ENCODE measurements at places on chromosomes 16 and 17. TPM values are rescaled to one million over a fixed set of nuclear protein-coding genes. Genes with fewer than 3 reads are reported as not detected.

The CDRT4 gene
- total RNA-seq: 2.9 TPM

The CBX1 gene
- total RNA-seq: 37.6 TPM

The PYY gene
- total RNA-seq: not detected

The CCL17 gene
- 1.0 TPM for total RNA-seq

The TP53TG3 gene
- not detected for total RNA-seq

The BAIAP3 gene
- 1.6 TPM for total RNA-seq

The LPCAT2 gene
- total RNA-seq: 9.0 TPM

The CRYBA1 gene
- total RNA-seq: not detected

The PLCG2 gene
- total RNA-seq: 10.3 TPM

GRCh38 chr16:24541233-24541933 lies 2.0 kb downstream of the RBBP6 start:
- DNase-seq: no peak

GRCh38 chr17:12994341-12995074 lies 23.3 kb downstream of the ELAC2 start:
- no peak for DNase-seq

- no peak for DNase-seq
These were observed 80.9 kb upstream of the MTMR4 start for GRCh38 chr17:58595194-58595792.

DNA sequence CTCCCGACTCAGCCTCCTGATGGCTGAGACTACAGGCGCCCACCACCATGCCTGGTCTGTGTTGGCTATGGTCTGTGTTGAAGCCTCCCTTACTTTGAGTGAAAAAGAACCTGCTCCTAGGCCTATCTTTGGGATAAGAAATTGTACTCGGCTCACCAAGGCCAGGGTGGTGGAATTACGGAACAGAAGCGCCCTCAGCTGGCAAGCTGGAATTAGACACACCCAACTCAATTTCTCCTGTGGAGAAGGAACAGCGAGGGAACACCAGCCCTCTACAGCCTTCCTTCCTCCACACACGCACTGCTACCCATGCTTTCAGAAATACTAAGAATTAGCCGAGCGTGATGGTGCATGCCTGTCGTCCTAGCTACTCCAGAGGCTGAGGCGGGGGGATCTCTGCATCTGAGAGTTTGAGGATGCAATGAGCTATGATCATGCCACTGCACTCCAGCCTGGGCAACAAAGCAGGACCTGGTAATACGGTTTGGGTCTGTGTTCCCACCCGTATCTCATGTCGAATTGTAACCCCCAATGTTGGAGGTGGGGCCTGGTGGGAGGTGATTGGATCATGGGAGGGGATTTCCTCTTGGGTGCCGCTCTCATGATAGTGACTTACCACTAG lies 40.1 kb upstream of the RBBP6 start:
- DNase-seq: no peak

GRCh38 chr17:42512733-42513251 lies 23.2 kb upstream of the NAGLU start:
- no peak for DNase-seq

DNA sequence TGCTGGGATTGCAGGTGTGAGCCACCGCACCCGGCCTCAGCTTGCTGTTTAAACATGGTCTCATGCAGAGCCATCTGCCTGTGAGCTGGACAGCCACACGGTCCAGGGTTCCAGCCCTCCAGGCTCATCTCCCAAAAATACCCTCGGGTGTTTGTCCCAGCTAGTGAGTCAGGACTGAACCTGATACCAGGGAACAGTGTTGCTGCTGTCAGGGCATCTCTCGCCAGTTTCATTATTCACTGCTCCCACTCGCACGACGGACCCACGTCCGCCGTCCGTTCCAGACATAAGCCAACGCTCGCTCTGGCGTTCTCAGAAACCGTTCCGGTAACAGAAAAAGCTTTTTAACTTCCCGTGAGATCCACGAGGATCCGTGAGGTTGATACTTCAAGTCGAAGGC lies 77.6 kb downstream of the NXN start:
- no peak for DNase-seq

- DNase-seq: no peak
These were observed 132.9 kb upstream of the ANKFN1 start for GRCh38 chr17:56020369-56020768.

DNA sequence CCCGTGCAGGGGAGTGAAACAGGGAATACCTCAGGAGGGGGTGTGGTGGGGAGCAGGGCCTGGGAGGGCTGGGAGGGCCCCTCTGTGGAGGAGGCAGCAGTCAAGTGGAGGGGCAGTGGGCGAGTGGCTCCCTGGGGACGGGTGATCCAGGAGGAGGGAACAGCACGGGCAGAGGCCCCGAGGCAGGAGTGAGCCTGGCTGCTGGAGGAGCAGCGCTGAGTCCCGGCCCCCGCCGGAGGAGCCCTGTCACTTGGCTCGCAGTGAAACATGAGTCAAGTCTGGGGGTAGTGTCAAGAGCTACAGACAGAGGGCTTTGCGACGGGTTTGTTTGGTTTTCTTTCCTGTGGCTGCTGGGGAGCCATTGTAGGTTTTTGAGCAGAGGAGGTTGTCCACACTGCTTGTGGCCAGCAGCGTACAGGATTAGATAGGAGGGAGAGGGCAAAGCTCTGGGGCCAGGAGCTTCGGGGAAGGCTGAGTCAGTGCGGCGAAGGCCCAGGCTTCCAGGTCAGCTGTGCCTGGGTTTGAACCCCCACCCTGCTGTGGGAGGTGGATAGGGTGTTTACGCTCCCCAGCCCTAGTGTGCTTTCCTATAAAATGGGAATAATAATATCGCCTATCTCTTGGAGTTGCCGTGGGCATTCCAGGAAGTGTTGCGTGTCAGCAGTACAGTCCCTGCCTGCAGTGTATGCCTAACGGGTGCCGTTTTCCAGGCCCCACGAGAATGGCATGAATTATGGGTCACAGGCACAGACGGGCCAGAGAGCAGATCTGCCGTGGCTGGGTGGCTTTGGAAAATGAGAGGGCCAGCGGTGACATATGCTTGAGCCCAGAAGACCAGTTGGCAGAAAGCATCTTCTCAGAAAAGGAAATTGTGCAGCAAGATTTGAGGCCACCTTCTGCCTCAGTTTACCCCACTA lies 115.9 kb upstream of the CIBAR2 start:
- no peak for DNase-seq

DNA sequence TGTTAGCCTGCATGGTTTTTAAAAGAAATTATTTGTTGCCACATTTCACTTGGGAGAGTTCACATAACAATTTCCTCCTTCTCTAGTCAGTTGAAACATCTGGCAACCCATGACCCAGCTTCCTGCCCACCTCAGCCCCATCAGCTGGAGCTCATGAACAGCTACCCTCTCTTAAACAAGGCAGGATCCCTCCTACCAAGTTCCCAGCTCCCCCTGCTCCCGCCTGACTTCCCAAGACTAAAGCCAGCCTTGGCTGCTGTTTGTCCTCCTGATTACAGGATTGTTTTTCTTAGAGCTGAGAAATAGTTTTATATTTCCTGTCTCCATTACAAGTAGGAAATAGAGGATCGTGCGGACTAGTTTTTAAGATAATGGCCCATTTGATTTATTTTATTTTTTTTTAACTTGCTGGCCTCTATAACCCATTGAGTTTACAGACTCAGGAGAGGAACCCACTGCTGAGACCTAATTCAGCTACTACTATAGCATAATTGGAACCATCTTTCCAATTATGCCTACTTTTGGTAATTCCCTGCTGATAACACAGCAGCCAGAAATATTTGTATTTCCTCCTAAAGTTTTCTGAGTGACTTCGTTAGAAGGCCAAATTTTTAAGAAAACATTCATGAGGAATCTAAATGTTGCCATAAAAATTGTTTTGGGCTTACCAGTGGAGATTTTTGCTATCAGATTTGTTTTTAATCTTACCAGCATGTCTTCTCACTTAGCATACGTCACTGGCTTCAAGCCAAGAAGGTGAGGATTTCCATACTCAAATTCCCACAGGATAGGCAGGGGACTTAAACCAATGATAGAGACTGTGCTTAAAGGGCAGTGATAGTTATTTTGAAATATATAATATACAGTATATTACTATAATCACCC lies 90.0 kb downstream of the ELAC2 start:
- DNase-seq: peak; percentile 47

DNA sequence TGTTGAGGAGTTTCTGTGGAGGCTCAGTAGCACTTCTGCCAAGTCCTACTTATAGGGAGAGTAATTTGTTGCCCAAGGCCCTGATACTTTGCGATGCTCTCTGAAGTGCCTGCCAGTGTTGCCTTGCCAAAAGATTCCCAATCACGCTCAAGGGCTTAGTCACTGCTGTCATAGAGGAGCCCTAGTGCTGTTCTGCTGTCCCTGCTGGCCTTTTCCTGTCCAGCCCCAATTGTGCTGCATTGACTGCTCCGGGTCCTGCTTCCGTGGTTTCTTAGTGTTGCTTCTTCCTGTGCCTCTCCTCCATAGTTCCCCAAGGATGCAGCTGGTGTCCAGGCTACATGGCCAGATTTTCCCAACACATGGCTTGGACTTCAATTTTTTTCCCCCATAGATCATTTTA lies 13.9 kb downstream of the NUP93 start:
- peak; percentile 43 for DNase-seq

GRCh38 chr17:38719943-38720641 lies 10.0 kb upstream of the CISD3 start:
- DNase-seq: no peak

GRCh38 chr17:74059479-74060240 lies 143.8 kb upstream of the RPL38 start:
- no peak for DNase-seq

DNA sequence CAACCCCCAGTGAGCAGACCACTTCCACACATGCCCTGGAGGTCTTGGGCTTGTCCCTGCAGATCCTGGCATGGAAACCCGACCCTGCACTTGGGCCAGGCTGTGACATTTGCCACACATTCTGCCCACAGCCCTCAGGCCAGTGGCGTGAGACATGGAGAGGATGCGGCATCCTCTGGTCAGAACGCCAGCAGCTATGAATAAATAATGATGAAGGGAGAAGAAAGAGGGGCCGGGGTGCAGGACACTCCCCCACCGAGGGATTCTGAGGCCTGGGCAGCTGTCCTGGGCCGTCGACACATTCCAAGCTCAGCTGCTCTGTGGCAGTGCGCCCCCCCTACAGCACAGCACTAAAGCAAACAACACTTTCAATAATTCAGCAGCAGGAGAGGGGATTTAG lies 148.8 kb downstream of the ENGASE start:
- DNase-seq: no peak

- no peak for DNase-seq
These were observed 2.8 kb downstream of the SLC13A2 start for GRCh38 chr17:28476076-28476865.

- no peak for DNase-seq
These were observed 16.0 kb downstream of the WFDC1 start for GRCh38 chr16:84310642-84311041.

GRCh38 chr17:17144916-17145665 lies 61.0 kb downstream of the PLD6 start:
- DNase-seq: peak; percentile 8

DNA sequence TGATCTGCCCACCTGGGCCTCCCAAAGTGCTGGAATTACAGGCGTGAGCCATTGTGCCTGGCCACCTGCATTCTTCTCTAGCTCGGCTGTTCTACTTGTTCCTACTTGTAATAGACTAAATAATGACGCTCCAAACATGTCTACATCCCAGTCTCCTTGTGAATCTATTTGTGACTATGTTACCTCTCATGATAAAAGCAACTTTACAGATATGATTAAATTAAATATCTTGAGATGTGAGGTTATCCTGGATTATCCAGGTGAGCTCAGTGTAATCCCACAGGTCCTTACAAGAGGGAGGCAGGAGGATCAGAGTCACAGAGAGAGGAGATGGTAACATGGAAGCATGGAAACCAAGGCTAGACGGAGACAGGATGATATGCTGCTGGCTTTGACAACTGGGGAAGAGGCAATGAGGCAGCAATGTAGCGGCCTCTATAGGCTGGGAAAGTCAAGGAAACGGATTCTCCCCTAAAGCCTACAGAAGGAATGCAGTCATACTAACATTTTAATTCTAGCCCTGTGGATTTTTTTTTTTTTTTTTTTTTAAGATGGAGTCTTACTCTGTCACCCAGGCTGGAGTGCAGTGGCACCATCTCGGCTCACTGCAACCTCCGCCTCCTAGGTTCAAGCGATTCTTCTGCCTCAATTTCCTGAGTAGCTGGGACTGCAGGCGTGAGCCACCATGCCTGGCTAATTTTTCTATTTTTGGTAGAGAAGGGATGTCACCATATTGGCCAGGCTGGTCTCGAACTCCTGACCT lies 5.0 kb upstream of the LASP1 start:
- no peak for DNase-seq

- peak; percentile 8 for DNase-seq
These were observed 8.3 kb downstream of the CBFA2T3 start for GRCh38 chr16:88968589-88969280.

DNA sequence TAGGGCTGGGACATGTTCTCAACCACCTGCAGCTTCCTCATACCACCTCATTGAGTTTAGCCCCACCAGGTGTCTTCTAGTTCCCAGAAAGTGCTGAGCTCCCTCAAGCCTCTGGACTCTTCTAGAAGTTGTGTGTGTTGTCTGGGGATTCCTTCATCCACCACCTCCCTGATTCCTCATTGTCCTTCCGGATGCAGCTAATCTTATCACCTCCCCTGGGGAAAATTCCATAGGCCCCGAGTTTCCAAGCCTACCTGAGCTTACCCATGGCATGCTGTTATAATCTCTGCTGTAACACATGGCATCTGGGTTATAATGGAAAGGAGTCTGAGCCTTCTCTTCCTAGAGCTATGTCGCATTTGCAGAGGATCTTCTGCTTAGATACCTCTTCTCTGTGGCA lies 243.5 kb upstream of the SDK2 start:
- no peak for DNase-seq

DNA sequence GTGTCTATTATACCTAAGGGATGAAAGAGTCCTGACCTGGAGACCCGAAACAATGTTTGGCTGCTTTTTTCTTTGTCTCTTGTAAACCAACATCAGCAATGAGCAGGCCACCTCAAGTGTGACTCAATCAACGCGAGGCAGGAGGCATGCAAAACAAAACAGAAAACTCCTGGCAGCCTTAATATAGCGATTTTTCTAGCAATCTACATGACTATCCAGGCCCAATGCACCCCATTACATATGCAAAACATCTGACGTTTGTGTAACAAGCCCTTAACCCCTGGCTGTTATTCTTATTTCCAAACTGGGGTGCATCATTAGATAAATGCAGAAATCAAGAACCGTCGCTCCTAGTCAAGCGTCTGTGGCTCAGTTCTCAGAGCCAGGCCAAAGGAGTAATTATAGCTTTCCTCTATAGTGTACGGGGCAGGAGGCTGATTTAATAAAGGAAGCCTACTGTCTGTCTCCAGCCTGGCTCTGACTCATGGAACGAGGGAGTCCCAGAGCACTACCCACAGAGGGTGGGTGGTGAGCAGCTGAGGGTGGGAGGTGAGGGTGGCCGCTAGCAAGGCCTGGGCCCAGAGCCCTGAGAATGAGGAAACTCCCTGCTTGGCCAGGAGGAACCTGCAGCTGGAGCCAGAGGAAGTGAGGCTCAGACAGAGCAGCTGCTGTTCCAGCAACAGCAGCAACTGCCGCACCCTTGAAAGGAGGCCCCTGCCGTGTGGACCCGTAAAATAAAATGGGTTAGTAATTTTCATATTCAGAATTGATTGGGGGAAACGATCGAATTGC lies 43.9 kb downstream of the CHD9 start:
- DNase-seq: peak; percentile 89

DNA sequence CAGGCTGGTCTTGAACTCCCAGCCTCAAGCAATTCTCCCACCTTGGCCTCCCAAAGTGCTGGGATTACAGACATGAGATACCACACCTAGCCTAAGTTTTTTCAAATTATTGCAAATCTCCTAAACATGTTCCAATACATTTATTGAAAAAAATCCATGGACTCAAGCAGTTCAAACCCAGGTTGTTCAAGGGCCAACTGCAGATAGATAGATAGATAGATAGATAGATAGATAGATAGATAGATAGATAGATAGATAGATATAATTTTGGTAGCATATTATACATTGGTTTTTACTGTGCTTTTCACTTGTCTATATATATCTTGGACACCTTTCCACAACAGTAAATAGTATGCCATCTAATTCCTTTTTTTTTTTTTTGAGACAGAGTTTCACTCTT lies 20.9 kb upstream of the RBBP6 start:
- DNase-seq: no peak

Data from heart right ventricle (tissue), 16 donors.